CD8-positive, alpha-beta memory T cell (primary cell): ENCODE measurements at places on chromosomes 1 and 21. TPM values are rescaled to one million over a fixed set of nuclear protein-coding genes. Genes with fewer than 3 reads are reported as not detected.

- peaks cover 3% of the 10 kb centered on the region for H3K27me3 ChIP-seq
- no peak overlapping the region for H3K4me3 ChIP-seq
- no peak for DNase-seq
- no peak overlapping the region for H3K27ac ChIP-seq
- no peaks in the 10 kb centered on the region for H3K36me3 ChIP-seq
Measured at GRCh38 chr1:55353707-55354620, 138.8 kb upstream of the USP24 start.

- H3K27me3 ChIP-seq: no peaks in the 10 kb centered on the region
- no peaks in the 10 kb centered on the region for H3K36me3 ChIP-seq
- no peak overlapping the region for H3K4me3 ChIP-seq
Measured at GRCh38 chr1:205923651-205924459, 19.4 kb downstream of the SLC26A9 start.

GRCh38 chr1:16978567-16979474, 1.6 kb downstream of the MFAP2 start:
- H3K4me3 ChIP-seq: no peak overlapping the region
- no peaks in the 10 kb centered on the region for H3K4me1 ChIP-seq
- H3K27me3 ChIP-seq: peaks cover 9% of the 10 kb centered on the region
- no peak overlapping the region for H3K27ac ChIP-seq

TMEM82 gene
- not detected for total RNA-seq

MYOG gene
- not detected for total RNA-seq
